ENCODE measurements at places on chromosomes 13 and 19.

GRCh38 chr13:44120043-44120442 is 240.3 kb downstream of the LACC1 start:
- no peak for DNase-seq

DNA sequence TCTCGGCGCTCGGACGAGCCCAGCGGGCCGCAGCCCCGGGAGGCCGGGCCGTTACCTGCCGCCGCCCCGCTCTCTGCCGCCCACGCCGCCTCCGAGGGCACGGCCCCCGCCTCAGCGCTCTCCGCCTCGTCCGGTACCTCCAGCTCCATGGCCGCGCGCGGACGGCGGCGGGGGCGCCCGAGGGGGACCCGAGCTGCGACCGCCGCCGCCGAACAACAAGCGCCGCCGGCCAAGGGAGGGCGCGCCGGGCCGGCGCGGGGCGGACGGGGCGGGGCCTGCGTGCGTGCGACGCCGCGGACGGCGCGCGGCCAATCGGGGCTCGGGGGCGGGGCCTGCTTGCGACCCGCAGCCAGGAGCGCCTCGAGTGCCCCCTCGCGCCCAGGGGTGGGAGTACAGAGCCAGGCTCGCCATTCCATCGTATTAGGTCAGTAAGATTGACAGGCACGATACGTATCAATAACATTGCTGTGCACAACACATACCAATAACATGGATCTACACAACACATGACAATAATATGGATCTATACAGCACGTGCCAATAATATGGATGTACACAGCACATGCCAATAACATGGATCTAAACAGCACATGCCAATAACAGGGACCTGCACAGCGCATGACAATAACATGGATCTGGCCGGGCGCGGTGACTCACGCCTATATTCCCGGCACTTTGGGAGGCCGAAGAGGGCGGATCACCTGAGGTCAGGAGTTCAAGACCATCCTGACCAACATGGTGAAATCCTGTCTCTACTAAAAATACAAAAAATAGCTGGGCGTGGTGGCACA is at the start of gene PIP5K1C:
Gene PIP5K1C (minus strand): TSS at position 227 of the 791 bp plus-strand sequence. CDS start 78 bp downstream, at position 149.
- peak; percentile 98 for DNase-seq

- DNase-seq, result no peak
Measured at GRCh38 chr13:110627351-110627750, 12.0 kb downstream of the NAXD start.

GRCh38 chr13:99312493-99312883 is 5.3 kb upstream of the GPR183 start:
- DNase-seq, result peak; percentile 96

DNA sequence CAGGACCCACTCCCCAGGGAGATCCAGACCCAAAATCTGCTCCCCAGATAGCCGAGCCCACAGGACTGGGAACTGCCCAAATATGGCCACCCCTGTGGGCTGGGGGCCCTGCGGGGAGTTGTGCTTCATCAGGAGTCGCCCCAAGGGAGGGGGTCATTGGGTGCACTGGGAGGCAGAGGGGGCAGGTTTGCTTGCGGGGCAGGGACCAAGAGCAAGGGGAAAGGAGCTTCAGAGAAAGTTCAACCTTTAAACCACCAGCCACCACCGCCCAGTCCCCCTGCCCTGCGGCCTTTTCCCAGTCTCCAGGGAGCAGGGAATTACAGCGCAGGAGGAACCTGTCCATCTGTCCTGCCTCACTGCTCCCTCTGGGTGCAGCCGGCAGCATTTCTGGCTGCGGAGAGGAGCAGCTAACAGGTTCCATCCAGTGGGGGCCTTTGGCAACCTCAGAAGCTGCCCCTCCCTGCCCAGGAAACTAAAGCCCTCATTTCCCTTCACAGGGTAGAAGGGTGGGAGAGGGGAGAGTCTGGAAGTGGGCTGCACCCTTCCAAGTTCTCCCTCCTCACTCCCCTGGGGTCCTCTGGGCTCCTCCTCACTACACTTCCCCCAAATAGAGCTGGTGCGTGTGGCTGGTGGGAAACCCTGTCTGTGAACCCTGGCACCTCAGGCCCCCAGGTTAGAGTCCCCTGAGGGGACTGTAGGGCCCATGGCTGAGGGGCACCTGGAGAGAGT is 13.8 kb upstream of the ASF1B start:
- DNase-seq, result no peak

DNA sequence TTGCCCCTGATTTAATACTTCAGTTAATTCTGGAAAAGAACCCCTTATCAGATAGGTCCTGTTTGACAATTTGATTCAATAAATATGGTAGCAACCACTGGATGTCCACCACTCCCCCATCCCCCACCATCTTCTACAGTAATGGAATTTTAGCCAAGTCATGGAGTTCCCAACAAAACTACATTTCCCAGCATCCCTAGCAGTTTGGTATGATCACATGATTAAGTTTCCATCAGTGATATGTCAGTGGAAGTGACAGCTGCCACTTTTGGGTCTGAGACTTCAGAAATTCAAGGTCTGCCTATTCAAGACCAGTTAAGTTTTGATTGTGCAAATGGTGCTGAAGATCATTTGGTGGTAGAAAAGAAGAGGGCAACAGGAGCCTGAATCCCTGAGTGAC is 85.5 kb downstream of the CACNA1A start:
- no peak for DNase-seq

DNA sequence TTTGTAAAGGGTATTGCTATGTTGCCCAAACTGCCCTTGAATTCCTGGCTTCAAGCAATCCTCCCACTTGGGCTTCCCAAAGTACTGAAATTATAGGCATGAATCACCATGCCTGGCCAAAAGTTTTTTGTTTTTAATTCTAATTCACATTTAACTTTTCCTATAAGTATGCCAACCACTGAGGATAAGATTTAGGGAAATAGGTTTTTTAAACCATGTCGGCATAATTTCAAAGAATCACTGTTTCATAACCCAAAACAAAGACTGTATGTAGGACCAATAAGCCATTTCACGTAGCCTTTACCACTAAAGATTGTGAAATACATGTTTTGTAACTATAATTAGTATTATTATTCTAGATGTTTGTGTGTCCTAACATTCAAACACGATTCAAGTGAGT is 8.2 kb downstream of the ZDHHC20 start:
- DNase-seq, result no peak

- DNase-seq, result peak; percentile 16
Measured at GRCh38 chr19:55601084-55601483, 996 bp downstream of the ZNF524 start.

DNA sequence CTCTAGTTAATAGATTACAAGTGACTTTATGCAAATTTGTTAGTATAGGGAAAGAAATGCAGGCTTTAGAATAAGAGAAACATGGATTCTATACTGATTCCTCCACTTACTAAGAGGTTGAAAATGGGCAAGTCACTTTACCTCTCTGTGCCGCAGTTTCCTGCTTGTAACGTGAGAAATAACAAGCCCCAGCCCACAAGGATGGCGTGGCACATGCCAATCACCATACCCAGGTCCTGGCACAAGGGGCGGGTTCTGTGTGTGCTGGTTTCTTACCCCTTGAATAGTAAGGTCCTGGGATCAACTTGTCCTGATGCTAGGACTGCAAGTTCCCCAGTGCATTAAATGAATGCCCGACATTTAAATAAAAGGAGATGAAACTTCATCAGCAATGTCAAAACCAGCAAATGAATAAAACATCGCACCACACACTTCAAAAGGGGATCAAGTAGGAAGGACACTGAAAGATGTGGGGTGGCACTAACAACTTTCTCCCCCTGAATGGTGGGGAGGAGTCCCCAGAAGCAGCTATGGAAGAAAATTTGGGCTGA is 7.9 kb upstream of the SIGLEC9 start:
- DNase-seq, result no peak

GRCh38 chr19:33687481-33688170 is 65.9 kb downstream of the CHST8 start:
- no peak for DNase-seq

- peak; percentile 86 for DNase-seq
Measured at GRCh38 chr19:55383279-55384130, 587 bp downstream of the TMEM238 start.

DNA sequence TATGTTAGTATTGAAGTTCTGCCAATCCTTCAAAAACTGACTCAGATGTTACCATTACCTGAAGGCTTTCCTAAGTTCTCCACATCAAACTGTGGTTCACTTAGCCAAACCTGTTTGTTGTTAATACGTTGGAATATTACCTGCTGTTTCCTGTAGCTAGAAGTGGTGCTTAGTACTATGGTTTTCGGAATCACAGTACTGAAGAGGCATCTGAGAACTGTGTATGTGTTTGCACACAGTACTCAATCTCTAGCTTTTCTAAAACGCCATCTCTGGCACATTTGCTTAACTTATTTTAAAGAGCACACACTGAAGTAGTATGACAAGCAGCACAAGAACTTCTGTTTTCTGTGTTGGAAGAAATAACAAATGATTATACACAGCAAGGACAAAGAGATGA is 248.2 kb downstream of the SHISA2 start:
- DNase-seq, result no peak

GRCh38 chr13:106105153-106105552 is 430.3 kb downstream of the EFNB2 start:
- DNase-seq, result no peak

DNA sequence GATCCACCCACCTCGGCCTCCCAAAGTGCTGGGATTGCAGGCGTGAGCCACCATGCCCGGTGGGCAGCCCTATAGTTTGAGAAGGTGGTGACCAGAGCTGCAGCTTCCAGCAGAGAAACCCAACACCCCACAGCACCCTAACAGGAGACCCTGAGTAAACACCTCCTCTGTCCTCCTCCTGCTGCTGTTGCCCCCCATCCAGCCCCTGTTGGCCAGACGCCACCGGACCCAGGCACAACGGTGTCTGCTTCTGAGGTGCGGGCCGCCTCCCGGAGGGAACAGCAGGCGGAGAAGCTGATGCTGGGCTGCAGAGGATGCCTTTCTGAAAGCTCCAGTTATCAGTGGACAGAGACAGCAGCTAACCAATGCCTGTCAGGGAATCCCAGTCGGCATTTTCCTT is 175.5 kb downstream of the COL4A1 start:
- DNase-seq, result no peak

GRCh38 chr13:19650742-19651141 is 17.3 kb downstream of the MPHOSPH8 start:
- no peak for DNase-seq

GRCh38 chr19:29390742-29391141 is 135.1 kb upstream of the VSTM2B start:
- DNase-seq, result no peak

- no peak for DNase-seq
Measured at GRCh38 chr13:43730642-43731041, 56.1 kb downstream of the ENOX1 start.

GRCh38 chr19:28737021-28737895 is 475.7 kb downstream of the UQCRFS1 start:
- DNase-seq, result peak; percentile 32

- peak; percentile 49 for DNase-seq
Measured at GRCh38 chr19:48858984-48859710, 9.3 kb downstream of the PLEKHA4 start.

DNA sequence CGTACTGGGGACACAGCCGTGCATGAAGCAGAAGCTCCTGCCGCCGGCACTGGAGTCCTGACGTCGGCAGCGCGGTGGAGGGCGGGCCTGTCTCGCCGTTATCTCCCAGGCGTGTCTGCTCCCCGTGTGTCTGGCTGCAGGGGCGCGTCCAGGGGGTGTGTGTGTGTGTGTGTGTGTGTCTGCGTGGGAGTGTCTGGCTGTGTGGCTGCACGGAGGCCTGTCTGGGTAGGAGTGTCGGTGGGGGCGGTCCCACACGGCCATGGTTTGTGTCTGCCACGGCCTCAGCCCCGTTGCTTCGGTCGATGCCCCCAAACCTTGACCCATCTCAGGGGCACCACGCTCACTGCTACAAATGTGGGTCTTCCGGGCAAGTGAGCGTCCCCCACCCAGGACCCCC is 18.3 kb downstream of the ARID3A start:
- no peak for DNase-seq

- DNase-seq, result no peak
Measured at GRCh38 chr13:65453982-65454381, 1776.2 kb downstream of the PCDH9 start.

DNA sequence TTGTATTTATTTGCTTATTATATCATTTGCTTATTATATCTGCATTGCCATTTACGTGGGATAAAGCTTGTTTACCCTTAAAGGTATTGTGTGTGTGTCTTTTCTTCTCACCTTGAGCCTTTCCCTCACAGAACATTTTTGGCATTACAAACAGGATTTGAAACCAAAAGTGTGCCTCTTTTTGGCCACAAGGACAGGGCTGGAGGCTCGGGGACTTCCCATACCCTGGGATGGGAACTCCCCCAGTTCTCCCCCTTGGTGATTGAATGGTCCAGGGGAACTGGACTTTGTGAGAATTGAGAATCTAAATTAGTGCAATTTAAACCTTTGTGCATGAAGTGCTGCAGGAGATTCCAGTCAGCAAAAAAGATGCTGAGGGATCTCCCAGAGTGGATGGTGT is 2.4 kb upstream of the ZNF506 start:
- no peak for DNase-seq
